Chondrocyte (in vitro differentiated cells): ENCODE measurements at places on chromosomes 4 and X. TPM values are rescaled to one million over a fixed set of nuclear protein-coding genes. Genes with fewer than 3 reads are reported as not detected.

GRCh38 chrX:39905946-39906345, 191.8 kb downstream of the BCOR start:
- H3K27ac ChIP-seq = peak overlapping the region; percentile 55
- peak; percentile 44 for DNase-seq
- H3K27me3 ChIP-seq = no peaks in the 10 kb centered on the region
- no peaks in the 10 kb centered on the region for H3K36me3 ChIP-seq

Gene CXCL11
- total RNA-seq = not detected in 3 replicates

- DNase-seq = no peak
- no peak overlapping the region for H3K4me3 ChIP-seq
- no peaks in the 10 kb centered on the region for H3K36me3 ChIP-seq
- H3K27ac ChIP-seq = no peak overlapping the region
- no peaks in the 10 kb centered on the region for H3K4me1 ChIP-seq
Measured at GRCh38 chr4:111433441-111433840, 711.8 kb upstream of the FAM241A start.

DNA sequence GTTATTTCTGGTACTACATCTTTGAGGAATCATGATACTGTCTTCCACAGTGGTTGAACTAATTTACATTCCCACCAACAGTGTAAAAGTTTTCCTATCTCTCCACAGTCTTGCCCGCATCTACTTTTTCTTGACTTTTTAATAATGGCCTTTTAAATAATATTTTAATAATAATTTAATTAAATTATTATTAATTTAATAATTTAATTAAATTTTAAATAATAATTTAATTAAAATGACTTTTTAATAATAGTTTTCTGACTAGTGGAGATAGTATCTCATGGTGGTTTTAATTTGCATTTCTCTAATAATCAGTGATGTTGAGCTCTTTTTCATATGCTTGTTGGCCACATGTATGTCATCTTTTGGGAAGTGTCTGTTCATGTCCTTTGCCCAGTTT, 1395.0 kb upstream of the ADGRL3 start:
- H3K27ac ChIP-seq = no peak overlapping the region
- H3K4me1 ChIP-seq = no peaks in the 10 kb centered on the region
- no peaks in the 10 kb centered on the region for H3K36me3 ChIP-seq
- DNase-seq = no peak
- no peak overlapping the region for H3K4me3 ChIP-seq
- H3K27me3 ChIP-seq = peaks cover 2% of the 10 kb centered on the region

GRCh38 chr4:187171706-187172339, 448.2 kb upstream of the FAT1 start:
- DNase-seq = no peak
- peaks cover 18% of the 10 kb centered on the region for H3K4me1 ChIP-seq
- H3K4me3 ChIP-seq = no peak overlapping the region
- H3K27ac ChIP-seq = no peak overlapping the region
- H3K36me3 ChIP-seq = no peaks in the 10 kb centered on the region
- H3K27me3 ChIP-seq = no peaks in the 10 kb centered on the region

GRCh38 chr4:57065730-57066482, 44.3 kb downstream of the IGFBP7 start:
- H3K36me3 ChIP-seq = peaks cover 39% of the 10 kb centered on the region
- no peak for DNase-seq
- H3K27ac ChIP-seq = peak overlapping the region; percentile 98
- H3K4me1 ChIP-seq = peaks cover 100% of the 10 kb centered on the region
- H3K4me3 ChIP-seq = peak overlapping the region; percentile 35
- H3K27me3 ChIP-seq = no peaks in the 10 kb centered on the region

- no peaks in the 10 kb centered on the region for H3K4me1 ChIP-seq
- no peak overlapping the region for H3K4me3 ChIP-seq
- H3K36me3 ChIP-seq = no peaks in the 10 kb centered on the region
- no peaks in the 10 kb centered on the region for H3K27me3 ChIP-seq
- no peak overlapping the region for H3K27ac ChIP-seq
- DNase-seq = no peak
Measured at GRCh38 chrX:152165033-152165743, 26.8 kb upstream of the MAGEA10 start.

DNA sequence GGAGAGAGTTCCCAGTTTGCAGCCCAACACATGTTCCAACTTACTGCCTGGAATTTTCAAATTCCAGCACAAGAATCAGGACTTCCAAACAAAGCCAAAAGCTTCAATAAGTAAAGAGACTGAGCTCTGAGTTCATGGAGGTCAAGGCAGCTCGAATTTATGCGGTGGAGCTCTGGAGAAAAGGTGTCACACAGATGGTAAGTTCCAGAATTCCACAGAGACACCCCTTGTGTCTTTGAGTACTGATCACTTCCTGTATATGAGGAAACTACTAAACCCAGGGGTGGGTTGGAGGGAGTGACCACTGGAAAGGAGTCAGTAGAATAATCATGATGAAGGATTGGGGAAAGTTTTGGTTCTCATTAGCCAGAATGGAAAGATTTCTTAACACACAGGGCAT, 118.5 kb upstream of the GUCY1A1 start:
- peaks cover 4% of the 10 kb centered on the region for H3K36me3 ChIP-seq
- H3K4me1 ChIP-seq = peaks cover 26% of the 10 kb centered on the region
- H3K4me3 ChIP-seq = no peak overlapping the region
- DNase-seq = no peak

Gene PNMA6A
- total RNA-seq = 0.97 to 5.9 TPM (median 4.7 TPM) in 3 replicates

Gene TEX11
- not detected in 3 replicates for total RNA-seq

DNA sequence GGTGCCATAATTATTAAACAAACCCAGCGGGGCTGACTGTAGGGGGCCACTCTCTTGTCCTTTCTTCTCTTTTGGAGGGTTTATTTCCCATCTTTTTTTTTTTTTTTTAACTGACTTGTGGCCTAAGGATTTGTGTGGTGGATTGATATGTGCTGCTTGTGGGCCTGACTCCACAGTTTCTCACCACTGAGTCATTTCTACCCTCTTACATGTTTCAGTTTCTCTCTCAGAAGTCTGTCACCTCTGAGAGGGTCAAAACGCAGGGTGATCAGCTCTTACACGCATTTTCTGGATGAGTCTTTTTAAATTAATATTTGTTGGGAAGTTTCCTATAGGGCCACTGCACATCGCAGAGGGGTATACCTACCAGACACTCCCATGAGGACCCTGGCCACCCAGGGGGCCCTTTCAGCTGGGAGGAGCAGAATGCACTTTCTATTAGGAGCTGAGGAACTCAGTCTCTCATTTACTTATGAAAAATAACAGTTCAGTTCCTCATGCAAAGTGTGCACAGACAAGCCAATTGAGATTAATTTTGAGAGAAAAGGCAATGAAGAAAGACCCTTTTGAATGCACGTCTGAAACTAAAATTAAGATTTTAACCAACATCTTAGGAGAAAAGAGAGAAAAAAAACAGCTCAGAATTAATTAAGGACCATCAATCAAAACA, 407.9 kb downstream of the TECRL start:
- H3K4me3 ChIP-seq = no peak overlapping the region
- H3K4me1 ChIP-seq = no peaks in the 10 kb centered on the region
- no peak overlapping the region for H3K27ac ChIP-seq
- no peaks in the 10 kb centered on the region for H3K36me3 ChIP-seq

- no peaks in the 10 kb centered on the region for H3K4me1 ChIP-seq
- H3K27ac ChIP-seq = no peak overlapping the region
- DNase-seq = no peak
- H3K36me3 ChIP-seq = no peaks in the 10 kb centered on the region
Measured at GRCh38 chr4:36274158-36274557, 7.3 kb upstream of the DTHD1 start.

GRCh38 chrX:122268353-122268752, 915.7 kb upstream of the GRIA3 start:
- no peaks in the 10 kb centered on the region for H3K4me1 ChIP-seq
- no peaks in the 10 kb centered on the region for H3K27me3 ChIP-seq
- no peak overlapping the region for H3K27ac ChIP-seq
- no peak for DNase-seq
- H3K36me3 ChIP-seq = no peaks in the 10 kb centered on the region
- H3K4me3 ChIP-seq = no peak overlapping the region

Gene PRRG1
- 10.8 to 11.6 TPM (median 11.6 TPM) in 3 replicates for total RNA-seq

DNA sequence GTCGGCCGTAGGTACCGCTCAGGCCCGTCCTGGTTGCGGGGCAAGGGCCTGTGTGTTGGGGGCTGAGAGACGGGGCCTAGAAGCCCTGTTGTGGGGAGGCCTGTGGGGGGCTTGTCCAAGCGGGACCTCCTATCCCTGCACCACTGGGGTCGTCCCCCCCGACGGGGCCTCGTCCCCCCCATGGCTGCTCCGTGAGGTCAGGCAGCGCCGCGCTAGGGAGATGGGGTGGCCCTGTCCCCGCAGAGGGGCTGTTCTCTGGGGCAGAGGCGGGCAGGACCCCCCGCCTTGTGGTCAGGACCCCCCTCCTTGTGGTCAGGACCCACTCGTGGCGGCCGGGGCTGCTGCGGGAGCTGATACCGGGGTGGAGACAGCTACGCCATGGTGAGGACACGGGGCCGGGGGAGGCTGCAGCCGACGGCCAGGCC, 12.1 kb upstream of the GTPBP6 start:
- H3K4me3 ChIP-seq = no peak overlapping the region
- peaks cover 5% of the 10 kb centered on the region for H3K4me1 ChIP-seq
- DNase-seq = peak; percentile 85
- H3K36me3 ChIP-seq = no peaks in the 10 kb centered on the region
- no peak overlapping the region for H3K27ac ChIP-seq

DNA sequence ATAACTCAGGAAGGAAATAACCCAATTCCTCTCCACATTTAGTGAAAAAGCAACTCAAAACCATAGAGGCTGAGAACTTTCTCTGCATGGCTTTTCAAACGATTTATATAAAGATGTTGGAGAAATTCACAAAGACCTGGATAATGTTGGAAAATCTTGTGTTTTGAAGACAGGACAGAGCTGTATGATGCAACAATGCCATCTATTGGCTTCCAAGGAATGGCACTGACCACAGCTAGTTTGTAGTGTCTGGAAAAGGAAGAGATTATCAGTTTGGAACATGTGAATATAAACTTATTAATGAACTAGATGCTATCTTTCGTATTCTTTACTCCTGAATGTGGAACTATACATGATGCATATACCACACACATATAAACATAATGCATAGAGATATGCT, 503.6 kb downstream of the IL1RAPL1 start:
- H3K4me1 ChIP-seq = no peaks in the 10 kb centered on the region
- H3K27ac ChIP-seq = no peak overlapping the region
- DNase-seq = no peak
- H3K36me3 ChIP-seq = no peaks in the 10 kb centered on the region
- no peaks in the 10 kb centered on the region for H3K27me3 ChIP-seq

DNA sequence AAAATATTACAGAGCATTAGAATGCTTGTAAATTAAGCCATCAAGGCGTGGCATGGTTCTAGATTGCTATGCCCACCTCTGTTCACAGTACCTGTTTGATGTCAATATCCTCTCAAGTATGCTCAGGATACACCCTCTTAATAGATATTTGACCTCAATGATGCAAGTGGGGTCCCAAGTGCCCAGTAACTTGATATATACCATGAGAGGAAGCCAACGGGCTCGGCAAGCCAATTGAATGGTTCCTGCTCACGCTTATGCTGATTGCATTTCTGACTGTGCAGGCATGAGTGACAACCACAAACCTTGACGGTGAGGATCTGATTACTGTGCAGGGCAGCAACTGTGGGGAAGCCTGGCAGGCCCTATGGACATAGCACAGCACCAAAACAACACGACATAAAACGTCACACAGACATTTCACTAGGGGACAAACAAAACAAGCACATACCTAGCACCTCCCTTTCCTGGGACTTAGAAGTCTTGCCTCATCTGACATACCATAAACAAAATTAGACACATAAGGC, 179.1 kb upstream of the ETNPPL start:
- H3K4me1 ChIP-seq = peaks cover 7% of the 10 kb centered on the region
- H3K4me3 ChIP-seq = no peak overlapping the region
- no peak for DNase-seq
- H3K27me3 ChIP-seq = no peaks in the 10 kb centered on the region
- H3K36me3 ChIP-seq = no peaks in the 10 kb centered on the region

DNA sequence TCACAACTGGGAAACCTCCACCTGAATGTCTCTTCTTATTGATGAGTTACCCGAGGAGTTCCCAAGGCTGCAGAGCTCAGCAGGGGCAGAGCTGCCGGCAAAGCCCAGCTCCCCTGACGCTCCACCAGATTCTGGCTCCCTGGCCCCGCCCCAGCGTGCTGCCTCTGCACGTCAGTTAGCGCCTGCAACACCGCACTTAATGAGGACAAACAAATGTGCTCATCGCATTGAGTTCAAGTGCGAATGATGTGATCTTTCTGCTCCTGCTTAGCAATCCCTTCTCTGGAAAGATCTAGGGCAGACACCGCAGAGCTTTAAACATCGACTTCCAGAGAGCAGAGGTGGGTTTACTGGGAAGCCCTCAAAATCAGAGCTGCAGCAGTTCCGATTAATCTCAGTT, 55.5 kb upstream of the FBXW7 start:
- H3K27me3 ChIP-seq = no peaks in the 10 kb centered on the region
- DNase-seq = no peak
- no peaks in the 10 kb centered on the region for H3K36me3 ChIP-seq
- H3K4me1 ChIP-seq = peaks cover 21% of the 10 kb centered on the region
- peak overlapping the region; percentile 57 for H3K27ac ChIP-seq
- H3K4me3 ChIP-seq = peak overlapping the region; percentile 48

Gene VCX3B
- total RNA-seq = not detected in 3 replicates

DNA sequence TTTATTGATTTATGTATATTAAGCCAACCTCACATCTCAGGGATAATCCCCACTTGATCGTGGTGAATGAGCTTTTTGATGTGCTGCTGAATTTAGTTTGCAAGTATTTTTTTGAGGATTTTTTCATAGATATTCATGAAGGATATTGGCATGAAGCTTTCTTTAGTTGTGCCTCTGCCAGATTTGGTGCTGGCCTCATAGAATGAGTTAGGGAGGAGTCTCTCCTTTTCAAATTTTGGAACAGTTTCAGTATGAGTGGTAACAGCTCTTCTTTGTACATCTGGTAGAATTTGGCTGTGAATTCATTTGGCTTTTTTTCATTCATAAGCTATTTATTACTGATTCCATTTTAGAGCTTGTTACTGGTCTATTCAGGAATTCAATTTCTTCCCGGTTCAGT, 197.2 kb upstream of the NDST4 start:
- H3K36me3 ChIP-seq = no peaks in the 10 kb centered on the region
- DNase-seq = no peak

GRCh38 chr4:88965053-88965452, 91.9 kb downstream of the FAM13A start:
- H3K27ac ChIP-seq = no peak overlapping the region
- H3K27me3 ChIP-seq = no peaks in the 10 kb centered on the region
- H3K4me1 ChIP-seq = no peaks in the 10 kb centered on the region
- DNase-seq = no peak
- peaks cover 3% of the 10 kb centered on the region for H3K36me3 ChIP-seq

Gene RAB33A
- 3.2 to 16.7 TPM (median 16.7 TPM) in 3 replicates for total RNA-seq

GRCh38 chrX:68832516-68833447, 4.0 kb downstream of the EFNB1 start:
- no peaks in the 10 kb centered on the region for H3K27me3 ChIP-seq
- peak; percentile 51 for DNase-seq
- no peaks in the 10 kb centered on the region for H3K36me3 ChIP-seq
- peak overlapping the region; percentile 86 for H3K4me3 ChIP-seq
- peaks cover 25% of the 10 kb centered on the region for H3K4me1 ChIP-seq
